ENCODE measurements at places on chromosomes 7 and 10.

GRCh38 chr10:100020886-100021253 is 11.1 kb upstream of the DNMBP start:
- no peak for DNase-seq

- DNase-seq = no peak
Observed at GRCh38 chr10:111148025-111148424, 71.2 kb downstream of the ADRA2A start.

GRCh38 chr7:14622559-14622958 is 280.0 kb downstream of the DGKB start:
- DNase-seq = no peak

DNA sequence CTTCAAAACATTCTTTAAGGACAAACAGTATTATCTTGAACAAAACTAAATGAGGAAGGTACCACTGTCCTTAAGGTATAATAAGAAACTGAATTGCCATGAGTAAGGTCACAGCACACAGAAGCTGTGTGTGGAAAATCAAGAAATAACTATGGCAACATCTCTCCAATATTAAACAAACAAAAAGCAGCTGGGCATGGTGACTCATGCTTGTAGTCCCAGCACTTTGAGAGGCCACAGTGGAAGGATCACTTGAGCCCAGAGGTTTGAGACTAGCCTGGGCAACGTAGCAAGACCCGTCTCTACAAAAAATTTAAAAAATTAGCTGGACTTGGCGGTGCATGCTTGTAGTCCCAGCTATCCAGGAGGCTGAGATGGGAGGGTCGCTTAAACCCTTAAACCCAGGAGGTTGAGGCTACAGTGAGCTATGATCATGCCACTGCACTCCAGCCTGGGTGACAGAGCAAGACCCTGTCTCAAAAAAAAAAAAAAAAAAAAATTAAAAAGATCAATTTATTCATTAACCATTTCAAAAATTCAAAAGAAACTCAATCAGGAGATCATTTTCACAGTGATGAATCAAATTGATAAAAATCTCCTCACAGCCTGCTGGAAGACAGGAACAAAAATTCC is 195.4 kb downstream of the SKIDA1 start:
- DNase-seq = peak; percentile 79

GRCh38 chr7:104795616-104796398 is 218.2 kb upstream of the KMT2E start:
- no peak for DNase-seq

GRCh38 chr10:43855667-43856210 is 207.1 kb upstream of the ZNF32 start:
- DNase-seq = no peak

- DNase-seq = no peak
Observed at GRCh38 chr10:50417486-50417885, 166.2 kb upstream of the ASAH2 start.

DNA sequence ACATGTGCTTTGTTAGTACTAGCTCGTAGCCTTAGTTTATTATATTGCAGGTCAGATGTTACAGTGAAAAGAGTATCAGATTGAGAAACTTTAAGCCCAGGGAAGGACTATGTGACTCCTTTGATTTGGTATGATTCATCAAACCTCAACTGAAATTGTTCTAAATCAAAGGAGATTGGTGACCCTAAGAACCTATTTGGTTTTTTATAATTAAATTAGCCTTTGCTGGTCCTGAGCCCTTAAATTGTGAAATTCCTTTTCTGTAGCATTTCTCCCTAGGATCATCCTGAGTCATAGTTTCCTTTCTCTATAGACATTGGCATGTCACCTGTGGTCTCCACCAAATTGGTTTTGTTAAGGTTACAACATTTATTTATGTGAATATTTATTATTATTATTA is 89.7 kb downstream of the POLR1F start:
- no peak for DNase-seq

GRCh38 chr7:124462249-124462648 is 303.3 kb downstream of the GPR37 start:
- DNase-seq = no peak

DNA sequence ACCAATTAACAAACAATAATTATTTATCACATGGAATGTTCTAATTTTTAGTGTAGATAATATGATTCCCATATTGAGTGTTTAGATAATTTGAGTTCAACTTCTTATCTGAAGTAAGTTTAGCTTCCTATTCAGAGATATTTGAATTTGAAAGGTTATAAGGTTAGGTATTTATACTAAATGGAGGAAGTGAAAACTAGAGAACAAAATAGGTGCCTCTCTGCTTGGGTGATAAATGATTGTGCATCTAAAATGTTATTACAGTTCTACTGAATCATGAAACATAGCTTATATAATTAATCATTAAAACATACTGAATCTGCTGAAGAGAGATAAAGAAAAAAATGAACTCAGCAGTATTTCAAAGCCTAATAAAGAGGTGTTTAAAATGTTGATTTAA is 1174.3 kb downstream of the XPNPEP1 start:
- no peak for DNase-seq

DNA sequence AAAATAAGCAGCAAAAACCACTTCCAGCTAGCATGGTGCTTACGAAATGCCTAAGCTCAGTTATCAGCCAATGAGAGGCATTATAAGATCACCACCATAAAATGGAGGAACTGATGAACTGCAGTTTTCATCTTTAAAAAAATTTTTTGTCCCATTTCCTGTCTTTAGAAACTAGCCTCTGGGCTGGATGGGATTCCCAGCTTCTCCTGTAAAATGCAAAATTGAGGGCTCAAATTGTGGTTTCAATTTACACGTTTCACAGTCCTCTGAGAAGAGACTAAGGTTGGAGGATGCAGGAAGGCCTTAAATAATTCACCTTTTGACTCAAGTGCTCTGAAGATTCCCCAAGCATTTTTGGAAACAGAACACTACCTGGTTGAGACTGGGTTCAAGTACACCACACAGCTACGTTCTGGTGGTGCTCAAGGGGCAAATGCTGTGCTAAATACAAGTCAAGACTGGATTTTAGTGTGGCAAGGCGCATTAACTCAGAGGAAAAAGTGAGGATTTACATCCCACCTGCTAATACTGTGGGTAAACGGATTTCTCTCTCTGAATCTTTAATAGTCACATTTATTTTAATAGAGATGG is 951 bp downstream of the ZNF25 start:
- DNase-seq = no peak

- DNase-seq = no peak
Observed at GRCh38 chr7:144474800-144475615, 71.5 kb upstream of the NOBOX start.

DNA sequence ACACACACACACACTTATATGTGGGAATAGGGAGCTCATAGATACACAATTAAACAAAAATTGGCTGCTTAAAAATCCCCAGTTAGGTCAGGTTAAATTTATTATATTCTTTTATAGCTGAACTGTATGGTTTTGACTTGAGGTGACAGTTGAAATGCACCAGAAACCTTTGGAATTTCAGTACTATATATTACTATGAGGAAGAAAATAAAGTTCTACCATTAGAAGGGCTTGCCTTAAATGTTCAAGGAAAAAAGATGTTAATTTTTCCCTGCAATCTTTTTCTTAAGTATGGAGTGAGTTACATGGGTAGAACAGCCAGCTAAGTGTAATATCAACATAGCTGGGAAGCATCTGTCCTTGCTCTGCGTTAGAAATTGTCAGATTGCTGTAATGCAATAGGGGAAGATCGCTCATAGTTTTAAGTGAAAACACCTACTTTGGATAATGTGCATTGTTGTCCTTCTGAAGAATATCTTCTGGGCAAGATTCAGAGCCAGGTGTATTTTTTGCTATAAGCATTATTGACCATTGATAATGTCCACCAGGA is 415.8 kb upstream of the MKI67 start:
- DNase-seq = no peak

DNA sequence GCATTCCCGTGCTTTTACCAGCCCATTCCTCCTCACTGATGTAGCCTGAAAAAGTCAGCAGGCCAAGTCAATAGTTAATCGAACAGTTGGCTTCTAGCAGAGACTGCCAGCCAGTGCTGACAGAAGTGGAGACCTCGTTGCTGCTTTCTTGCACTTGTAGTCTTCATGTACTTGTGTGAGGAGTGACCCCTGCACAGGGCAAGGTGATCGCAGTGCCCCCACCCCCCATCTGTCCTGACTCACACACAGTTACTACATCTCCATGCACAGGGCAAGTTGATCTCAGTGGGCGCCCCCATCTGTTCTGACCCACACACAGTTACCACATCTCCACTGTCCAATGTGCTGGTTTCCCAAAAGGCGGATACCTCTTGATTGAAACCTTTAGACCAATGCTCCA is 34.2 kb downstream of the C10orf71 start:
- no peak for DNase-seq

DNA sequence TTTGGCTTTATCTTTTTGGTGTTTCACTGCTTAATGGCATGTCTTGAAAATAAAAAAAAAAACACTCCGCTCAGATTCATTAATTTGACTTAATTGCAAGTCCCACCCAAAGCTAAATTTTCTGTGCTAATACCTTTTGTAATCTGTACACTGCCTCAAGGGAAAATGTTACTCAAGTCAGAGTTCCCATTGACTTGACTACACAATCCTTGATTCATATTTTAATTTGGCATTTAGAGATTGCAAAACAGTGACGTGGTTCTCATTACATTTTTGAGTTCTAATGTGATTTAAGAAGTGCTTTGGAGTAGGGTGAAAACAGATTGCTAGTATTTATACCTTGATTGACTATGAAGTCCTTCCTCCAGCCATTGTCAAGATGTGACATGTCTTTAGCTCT is 21.3 kb upstream of the LIPM start:
- DNase-seq = no peak

- DNase-seq = no peak
Observed at GRCh38 chr7:155797262-155798250, 14.7 kb downstream of the SHH start.

- no peak for DNase-seq
Observed at GRCh38 chr7:45718464-45719330, 144.5 kb downstream of the ADCY1 start.

GRCh38 chr10:77800320-77800719 is 126.2 kb downstream of the DLG5 start:
- DNase-seq = no peak

Measured in NCI-H774 (cell line).